ENCODE measurements at places on chromosomes 2 and 18.

DNA sequence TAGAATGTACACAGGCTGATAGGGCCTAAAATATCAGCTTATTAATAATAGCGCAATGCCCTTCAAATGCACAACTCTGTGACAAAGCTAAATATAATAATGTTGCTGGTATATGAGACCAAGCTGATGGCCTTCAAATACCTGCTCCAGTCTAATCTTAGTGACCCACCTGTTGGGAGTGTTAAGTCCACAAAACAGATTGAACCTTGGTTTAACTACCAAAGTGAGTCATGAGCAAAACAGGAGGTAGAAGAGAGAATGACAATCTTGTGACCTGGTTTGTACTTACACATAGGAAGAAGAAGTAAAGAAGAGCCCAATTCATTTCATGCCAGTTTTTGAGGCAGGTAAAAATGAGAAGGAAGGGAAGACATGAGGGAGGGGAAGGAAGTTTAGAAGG is 295.0 kb downstream of the NR4A2 start:
- no peak for DNase-seq

GRCh38 chr18:46748466-46748865 is 8.4 kb downstream of the ST8SIA5 start:
- no peak for DNase-seq

DNA sequence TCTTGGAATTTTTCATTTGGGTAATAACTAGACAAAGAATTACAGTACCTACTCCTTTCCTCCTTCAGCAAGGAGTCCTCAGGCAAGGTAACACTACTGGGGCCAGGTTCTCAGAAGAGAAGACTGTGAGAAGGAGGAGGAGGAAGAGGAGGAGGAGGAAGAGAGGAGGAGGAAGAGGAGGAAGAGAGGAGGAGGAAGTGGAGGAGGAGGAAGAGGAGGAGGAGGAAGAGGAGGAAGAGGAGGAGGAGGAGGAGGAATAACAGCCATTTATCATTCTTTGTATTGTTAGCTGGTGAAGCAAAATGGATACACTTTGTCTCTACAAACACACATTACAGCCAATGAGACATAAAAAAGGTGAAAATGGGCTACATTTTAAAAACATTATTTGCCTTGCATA is 32.9 kb upstream of the SLC25A52 start:
- no peak for DNase-seq

GRCh38 chr2:48540237-48540935 is 10.4 kb downstream of the STON1 start:
- no peak for DNase-seq

- DNase-seq = no peak
Measured at GRCh38 chr2:62379566-62379965, 126.4 kb downstream of the TMEM17 start.

GRCh38 chr2:17753803-17754663 is at the start of the genes GEN1 and SMC6:
Gene GEN1, plus strand, starts transcription at chr2:17754138. Its CDS starts 5,806 bp downstream, at chr2:17759944.
Gene SMC6, minus strand, starts transcription at chr2:17753810. Its CDS starts 7,864 bp downstream, at chr2:17745946.
- peak; percentile 94 for DNase-seq

DNA sequence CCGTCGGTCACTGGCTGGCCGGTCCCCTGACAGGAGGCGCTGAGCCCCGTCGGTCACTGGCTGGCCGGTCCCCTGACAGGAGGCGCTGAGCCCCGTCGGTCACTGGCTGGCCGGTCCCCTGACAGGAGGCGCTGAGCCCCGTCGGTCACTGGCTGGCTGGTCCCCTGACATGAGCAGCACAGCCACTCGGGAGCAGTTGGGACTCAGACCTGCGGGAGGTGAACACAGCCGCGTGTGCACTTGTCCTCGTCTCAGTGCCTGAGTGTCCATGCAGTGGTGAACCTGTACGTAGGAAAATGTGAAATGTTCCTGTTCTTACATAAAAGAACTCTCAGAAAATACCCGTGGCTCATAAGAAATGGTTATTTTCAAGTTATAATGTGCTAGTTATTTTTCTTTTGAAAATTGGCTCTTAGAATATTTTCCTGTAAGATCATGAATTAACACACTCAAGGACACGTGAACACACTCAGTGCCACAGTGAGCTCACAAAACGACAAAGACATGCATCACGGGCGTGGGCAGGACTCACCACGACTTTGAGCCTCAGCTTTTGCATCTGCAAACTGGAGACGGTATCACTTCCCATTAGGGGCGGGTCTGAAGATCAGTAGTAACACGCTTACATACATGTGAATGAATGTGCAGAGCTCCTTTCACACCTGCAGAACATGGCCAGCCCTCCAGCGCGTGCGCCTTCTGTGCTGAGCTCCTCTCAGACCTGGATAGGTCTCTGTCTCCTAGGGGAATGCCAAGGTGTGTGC is 21.1 kb upstream of the NFATC1 start:
- DNase-seq = no peak

DNA sequence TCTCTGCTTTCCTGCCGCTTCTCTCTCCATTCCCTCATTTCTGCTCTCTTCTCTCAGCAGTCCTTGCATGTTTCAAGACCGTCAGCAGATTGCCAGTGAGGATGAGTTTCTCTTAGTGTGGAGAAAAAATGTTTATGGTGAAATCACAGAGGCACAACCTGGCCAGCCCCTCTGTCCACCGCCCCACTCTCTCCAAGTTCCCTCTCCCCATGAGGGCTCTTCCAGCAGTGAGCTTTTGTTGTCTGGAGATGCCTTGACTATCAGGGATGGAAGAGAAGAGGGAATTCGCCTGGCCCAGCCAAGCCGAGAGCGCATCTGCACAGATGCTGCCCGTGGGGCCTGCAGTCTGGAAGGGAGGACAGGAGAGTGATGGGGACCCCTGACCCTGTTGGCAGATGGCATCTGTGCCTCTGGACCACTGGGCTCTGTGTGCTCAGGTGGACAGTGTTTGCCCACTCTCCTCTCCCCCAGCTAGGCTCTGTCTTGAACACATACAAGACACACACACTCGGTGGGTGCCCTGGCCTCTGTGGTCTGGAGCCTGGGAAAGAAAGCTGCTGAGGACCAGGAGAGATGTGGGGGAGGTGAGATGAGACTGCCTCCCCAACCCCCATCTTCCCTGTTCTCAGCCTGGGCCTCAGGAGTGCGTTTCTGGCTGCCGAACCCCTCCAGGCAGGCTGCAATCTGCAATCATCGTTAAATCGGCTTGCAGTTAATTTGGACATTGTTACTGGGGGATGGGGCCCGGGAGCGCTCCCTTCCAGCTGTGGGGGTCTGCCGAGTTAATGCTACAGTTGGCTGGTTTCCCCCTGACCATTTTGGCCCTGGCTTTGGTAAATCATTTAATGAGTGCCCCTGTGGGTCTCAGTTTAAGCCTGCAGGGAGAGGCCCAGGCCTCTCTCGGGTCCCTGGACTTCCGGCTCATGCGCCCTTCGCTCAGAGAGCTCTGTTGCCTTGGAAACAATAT is 4.5 kb downstream of the ITM2C start:
- no peak for DNase-seq

GRCh38 chr2:173264603-173265366 is 89.9 kb upstream of the CDCA7 start:
- no peak for DNase-seq

DNA sequence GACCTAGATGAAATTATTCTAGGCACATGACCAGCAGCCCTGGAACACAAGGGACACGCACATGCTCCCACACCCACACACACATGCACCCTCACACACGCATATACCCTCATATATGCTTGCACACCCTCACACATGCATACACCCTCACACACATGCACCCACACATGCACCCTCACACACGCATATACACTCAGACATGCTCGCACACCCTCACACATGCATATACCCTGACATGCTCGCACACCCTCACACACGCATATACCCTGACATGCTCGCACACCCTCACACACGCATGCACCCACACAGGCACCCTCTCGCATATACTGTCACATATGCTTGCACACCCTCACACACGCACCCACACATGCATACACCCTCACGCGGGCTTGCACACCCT is 61.8 kb downstream of the PARD6G start:
- no peak for DNase-seq

DNA sequence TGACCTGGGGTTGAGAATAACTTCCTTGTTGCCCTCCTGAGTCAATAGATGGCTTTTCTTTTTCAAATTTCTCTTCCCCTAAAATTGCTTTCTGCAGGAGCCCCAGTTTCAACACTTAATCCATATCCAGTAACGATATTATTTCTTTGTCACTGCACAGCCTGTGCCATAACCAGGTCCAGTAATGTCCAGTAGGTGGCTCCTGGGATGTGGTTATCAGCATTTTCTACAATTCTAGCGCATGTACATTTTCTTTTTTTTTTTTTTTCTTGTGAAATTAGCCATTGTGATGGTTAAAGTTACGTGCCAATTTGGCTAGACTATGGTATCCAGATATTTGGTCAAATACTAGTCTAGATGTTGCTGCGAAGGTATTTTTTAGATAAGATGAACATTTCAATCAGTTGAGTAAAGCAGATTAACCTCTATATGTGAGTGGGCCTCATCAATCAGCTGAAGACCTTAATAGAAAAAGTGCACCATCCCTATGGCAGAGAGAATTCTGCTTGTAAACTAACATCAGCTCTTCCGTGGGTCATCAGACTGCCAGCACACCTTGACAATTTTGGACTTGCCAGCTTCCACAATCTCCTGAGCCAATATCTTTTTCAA is 72.9 kb upstream of the SCG2 start:
- no peak for DNase-seq

- DNase-seq = no peak
Measured at GRCh38 chr2:146392186-146392585, 1452.6 kb upstream of the ACVR2A start.

GRCh38 chr2:181111059-181111458 is 130.7 kb downstream of the UBE2E3 start:
- DNase-seq = no peak

- no peak for DNase-seq
Measured at GRCh38 chr2:12543978-12544558, 172.7 kb upstream of the TRIB2 start.

GRCh38 chr18:34522603-34523002 is 187.5 kb upstream of the DTNA start:
- peak; percentile 40 for DNase-seq

DNA sequence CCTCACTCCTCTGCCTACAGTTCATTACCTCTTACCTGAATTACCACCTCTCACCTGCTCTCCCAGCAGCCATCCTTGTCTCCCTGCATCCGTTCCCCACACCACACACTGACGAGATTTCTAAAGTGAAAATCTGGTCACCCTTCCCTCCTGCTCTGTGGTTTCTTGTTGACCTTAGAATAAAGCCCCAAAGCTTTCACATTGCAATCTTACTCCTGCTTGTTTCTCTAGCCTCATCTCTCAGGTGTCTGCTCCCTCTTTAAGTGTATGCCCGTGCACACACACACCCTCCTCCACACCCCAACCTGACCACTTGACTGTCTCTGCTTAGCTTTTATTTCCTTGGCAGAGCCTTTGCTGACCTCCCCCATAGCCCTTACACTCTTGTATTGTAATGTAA is 122.0 kb upstream of the SKOR2 start:
- DNase-seq = no peak

- DNase-seq = no peak
Measured at GRCh38 chr2:205765151-205765550, 82.8 kb downstream of the NRP2 start.

DNA sequence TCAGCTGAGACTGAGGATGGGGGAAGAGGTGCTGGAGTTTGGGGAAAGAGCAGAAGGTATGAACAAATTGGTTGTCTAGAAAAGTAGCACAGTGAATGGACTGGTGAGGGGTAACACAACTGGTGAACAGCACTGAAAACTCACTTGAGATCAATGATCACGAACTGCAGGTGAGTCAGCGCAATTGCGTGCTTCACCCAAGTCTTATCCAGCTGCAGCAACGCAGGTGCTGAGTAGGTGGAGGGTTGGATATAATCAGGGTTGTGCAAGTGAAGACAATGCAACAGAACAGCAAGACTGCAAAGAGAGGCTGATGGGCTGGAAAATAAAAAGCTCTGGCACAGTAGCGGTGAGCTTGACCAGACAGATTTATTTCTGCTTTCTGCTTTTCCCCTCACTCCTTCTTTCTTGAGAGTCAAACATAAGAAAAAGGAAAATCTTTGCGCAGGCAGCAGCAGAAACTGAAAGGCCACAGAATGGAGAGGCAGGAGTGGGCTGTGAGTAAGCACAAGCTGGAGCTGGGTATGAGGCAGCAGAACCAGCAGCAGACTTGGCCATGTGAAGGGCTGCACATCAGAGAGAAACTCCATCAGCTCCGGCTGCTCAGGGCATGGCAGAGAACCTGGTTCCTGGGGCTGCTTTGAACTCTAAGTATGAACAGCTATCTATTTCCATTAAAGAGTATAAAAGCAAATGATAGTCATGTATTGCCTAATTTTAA is 99.4 kb upstream of the ARL5A start:
- DNase-seq = peak; percentile 81

GRCh38 chr2:236408786-236409185 is 144.6 kb upstream of the ASB18 start:
- DNase-seq = no peak

- no peak for DNase-seq
Measured at GRCh38 chr2:43241558-43241957, 15.2 kb upstream of the ZFP36L2 start.

DNA sequence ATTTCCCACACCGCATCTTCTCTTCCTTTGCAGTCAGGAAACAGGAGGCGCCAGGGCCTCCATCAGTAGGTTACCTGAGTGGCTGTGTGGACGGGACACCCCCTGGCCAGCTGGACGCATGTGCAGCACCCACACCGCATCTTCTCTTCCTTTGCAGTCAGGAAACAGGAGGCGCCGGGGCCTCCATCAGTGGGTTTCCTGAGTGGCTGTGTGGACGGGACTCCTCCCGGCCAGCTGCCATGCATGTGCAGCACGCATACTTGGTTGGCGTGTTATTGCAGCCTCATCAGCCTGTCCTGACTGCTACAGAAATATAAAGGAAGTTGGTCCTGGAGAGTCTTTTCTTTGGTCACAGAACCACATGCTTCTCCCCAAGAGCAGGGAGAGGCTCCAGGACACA is 74.6 kb downstream of the DCDC2C start:
- no peak for DNase-seq

DNA sequence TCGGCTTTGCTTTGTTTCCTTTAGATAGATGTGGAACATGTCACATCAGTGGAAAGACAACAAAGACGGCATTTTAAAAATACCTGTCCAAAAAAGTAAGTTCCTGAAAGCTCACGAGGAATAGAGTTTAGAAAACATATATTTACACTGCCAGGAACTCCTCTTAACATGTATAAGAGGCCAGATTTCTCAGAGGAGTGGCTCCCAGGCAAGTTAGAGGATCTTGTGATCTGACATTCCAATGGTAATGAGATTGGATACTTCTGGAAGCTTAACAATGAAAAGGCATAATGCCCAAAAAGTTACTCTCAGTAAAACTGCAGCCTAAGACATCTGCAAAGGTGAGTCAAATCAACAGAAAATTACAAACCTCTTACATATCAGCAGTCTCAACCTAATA is 77.1 kb downstream of the CYRIA start:
- no peak for DNase-seq

DNA sequence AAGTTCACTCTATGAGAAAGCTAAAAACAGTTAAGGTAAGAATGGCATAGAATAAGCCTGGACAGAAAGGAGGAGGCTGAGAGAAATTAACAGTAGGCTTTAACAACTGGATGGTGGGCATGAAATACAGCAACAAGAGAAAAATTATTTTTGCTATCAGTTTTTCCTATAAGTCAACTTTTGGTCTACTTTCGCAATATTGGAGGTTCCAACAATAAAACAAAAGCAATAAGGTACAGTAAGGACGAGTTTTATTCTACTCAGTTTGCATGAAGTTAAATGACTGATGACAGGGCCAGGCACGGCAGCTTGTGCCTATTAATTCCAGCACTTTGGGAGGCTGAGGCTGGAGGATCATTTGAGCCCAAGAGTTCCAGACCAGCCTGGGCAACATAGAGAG is 17.3 kb downstream of the RAB1A start:
- no peak for DNase-seq

- no peak for DNase-seq
Measured at GRCh38 chr2:152563764-152564163, 153.5 kb downstream of the PRPF40A start.

GRCh38 chr2:179555691-179556283 is 291.2 kb upstream of the SESTD1 start:
- DNase-seq = no peak

All from head of caudate nucleus (tissue), 42 donors.